ENCODE measurements at places on chromosomes 1 and 21.
A peak's percentile ranks its signal among the peaks of the same experiment; 100 is the strongest.

DNA sequence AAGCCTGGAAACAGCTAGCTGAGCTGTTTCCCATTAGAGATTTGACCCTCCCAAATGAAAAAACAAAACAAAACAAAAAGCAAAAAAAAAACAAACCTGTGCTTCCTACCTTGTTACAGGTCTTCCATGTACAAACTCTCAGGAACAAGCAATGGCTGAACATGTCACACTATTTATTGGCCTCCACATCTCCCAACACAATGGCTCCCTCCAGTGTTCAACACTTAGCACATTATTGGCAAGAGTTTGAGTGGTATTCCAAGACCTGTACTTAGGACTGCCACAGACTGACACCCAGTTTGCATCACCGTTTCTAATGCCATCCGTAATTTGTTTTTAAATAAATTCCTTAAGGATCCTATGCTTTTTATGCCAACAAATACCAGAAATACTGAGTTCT, 195.0 kb upstream of the OLFM3 start:
- DNase-seq = peak; percentile 31

DNA sequence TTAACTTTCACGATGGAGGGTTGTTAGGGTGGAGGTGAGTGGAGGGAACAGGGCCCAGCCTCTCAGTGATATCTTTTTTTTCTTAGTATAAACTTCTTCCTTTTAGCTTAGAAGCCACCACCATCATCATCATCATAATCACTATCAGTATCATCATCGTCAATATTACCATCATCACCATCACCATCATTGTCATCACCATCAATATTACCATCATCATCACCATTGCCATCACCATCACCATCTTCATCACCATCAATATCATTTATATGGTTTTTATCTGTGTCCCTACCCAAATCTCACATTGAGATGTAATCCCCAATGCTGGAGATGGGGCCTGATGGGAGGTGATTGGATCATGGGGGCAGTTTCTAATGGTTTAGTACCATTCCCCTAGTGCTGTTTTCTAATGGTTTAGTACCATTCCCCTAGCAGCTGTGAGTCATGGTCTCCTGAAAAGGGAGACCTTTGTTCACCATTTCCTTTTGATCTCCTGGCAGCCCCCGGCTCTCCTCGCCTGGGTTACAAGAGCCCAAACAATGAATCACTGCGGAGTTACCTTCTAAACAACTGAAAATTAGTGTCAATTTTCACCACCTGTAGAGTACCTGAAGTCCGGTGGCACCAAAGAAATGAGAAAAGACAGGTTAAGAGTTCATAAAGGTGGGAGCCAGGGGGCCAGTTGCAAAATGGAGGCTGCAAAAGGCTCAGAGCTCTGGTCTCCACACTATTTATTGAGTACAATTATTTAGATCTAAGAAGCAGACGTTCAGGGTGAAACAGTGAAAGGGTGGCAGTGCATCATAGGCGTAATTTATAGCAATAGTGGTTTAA, 3.1 kb upstream of the PLA2G2E start:
- no peak for DNase-seq

- no peak for DNase-seq
These were observed 9.1 kb upstream of the GPR61 start for GRCh38 chr1:109530457-109531087.

- DNase-seq = no peak
These were observed 27.2 kb downstream of the PROK1 start for GRCh38 chr1:110477967-110478640.

DNA sequence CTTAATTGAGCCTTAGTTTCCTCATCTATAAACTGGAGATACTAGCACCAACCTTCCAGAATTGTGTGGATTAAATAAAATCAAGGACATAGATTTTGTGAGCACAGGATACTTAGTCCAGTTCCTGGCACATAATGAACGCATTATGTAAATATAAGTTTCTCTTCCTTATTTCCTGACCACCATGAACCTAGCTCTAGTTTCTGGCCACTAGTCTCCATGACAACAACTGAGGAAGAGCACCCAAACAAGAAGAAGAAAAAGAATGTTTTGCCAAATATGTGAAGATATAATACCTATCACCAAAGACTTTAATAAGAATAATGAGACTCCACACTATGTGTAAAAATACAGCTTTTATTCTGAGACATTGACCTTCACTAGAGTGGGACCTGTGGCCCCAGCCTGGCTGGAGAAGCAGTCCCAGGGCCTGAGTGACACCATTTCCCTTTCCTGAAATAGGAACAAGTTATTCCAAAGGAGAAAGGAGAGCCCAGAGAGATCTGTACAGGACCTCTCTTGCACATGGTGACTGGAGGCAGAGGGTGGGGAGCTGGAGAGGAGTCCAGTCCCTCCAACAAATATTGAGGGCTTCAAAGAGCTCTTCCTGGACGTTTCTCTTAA, 940 bp upstream of the USF1 start:
- peak; percentile 27 for DNase-seq

- DNase-seq = no peak
These were observed 61.2 kb upstream of the ARHGEF16 start for GRCh38 chr1:3393024-3393986.

DNA sequence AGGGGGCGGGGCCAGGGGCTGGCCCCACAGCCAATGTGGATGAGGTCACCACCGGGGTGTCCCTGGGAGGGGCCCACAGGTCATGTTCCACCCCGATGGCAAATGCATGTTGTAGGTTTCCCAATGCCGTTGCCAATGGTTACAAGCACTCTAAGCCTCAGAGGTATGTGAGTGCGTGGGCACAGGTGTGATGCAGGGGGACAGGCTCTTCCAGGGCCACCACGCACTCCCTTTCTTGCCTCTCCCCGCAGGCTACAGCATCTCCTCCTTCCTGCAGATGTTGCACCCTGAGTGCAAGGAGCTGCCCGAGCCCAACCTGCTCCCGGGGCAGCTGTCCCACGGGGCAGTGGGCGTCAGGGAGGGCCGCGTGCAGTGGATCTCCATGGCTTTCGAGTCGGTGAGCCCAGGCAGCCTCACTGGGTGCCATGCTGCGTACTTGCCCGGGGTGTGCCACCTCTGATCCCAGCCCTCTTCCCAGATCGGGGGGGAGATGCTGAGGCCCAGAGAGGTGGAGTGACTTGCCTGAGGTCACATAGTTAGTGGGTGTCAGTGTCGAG, 52.4 kb downstream of the DISP3 start:
- DNase-seq = no peak

DNA sequence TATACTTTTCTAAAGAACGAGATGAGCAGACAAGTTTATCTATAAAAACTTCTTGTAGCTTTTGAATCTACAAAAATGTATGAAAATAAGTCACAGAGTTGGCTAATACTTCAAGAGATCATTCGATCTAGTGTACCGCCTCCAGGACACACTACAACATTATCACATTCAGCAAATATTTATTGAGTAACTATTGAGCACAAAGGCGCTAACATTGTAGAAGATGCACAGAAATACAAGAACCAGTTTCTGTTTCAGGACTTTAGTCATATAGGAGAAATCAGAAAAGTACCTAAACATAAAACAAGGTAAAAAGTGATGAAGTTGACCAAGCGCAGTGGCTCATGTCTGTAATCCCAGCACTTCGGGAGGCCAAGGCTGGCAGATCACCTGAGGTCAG, 20.6 kb downstream of the WASF2 start:
- DNase-seq = no peak

- no peak for DNase-seq
These were observed 34.2 kb upstream of the GJA5 start for GRCh38 chr1:147794570-147794969.

DNA sequence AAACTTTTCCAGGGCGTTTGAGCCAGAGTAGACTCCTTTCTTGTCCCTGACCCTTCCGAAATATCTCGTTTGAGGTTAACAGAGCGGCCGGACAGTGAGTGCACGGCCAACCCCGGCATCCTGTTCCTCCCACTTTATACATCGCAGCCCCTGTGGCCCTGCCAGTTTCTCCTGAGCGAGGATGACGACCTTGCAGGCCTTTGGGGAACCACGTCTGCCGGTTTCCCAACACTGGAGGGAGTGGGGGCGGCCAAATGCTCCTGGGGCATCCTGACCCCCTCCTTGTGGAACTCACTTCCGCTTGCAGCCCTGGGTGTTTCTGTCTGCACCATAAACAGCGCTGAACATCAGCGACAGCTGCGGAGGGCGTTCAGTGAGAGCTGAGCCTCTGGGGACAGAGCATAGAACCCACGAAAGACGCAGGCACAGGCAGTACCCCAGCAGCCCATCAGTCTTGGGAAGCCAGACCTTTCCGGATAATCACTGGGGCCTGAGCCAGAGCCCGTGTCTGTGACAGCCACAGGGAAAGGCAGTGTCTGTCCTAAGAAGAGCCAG, 4.8 kb upstream of the KCNAB2 start:
- DNase-seq = no peak

DNA sequence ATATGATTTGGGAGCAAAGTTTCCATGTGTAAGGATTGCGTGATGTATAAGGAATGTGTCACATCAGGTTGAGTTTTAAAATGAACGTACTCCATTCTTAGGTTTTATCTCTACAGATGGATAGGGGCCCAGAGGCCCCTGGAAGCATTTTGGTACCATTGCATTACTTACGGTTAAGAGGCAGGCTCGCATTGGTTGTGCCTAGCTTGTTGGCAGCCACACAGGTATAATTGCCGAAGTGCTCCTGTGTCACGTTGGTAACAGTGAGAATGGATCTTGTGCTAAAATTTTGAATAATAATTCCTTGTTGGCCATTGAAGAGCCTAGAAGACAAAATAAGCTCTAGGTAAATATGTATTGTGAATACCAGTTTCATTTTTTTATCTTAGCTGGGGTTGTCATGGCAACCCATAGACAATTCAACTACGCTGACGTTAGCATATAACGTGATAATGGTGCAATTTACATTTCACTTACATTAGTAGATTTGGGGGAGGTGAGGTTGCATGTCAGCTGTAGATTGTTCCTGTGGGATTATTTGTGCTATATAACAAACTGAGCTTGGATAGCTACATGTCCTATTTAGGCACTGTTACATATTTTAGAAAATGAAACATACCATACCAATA, 511.9 kb upstream of the ZRANB2 start:
- DNase-seq = no peak

DNA sequence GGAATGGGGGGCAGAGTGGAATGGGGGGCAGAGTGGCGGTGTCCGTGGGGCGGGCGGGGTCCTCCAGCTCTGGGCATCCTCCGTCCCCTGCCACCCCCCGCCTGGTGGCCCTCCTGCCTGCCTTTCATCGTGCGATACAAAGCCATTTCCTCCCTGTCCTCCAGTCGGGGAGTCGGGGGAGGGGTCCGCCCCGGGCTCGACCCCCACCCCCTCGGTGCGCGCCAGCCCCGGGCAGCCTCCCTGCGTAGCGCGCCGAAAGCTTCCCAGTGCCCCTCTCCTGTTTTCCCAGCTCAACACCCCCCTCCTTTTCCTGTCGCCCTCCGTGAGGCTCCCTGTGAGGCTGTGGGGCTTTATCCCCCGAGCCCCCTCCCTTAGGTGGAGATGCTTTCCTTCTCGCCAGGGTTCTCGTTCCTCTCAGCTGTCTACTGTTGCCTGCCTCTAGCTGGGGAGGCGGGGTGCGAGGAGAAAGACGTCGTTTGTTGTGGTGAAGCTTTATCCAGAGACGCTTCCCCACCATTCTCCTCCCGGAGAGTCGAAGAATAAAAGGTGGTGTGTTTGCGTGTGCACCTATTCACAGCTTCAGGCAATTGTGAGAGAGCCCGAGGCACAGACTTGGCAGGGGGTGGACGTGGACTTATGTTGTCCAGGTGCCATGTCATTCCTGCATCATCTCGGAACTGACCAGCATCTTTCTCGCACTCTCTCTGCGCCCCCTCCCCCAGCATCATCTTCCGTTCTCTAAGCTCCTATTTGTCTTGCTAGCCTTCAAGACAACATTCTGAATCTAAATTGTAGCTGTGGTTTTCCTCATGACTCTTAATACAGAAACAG, 848 bp downstream of the DNM3 start:
- peak; percentile 13 for DNase-seq

- no peak for DNase-seq
These were observed 14.2 kb upstream of the RIPK4 start for GRCh38 chr21:41781050-41781410.

- peak; percentile 6 for DNase-seq
These were observed 328.4 kb downstream of the ZP4 start for GRCh38 chr1:237562242-237562823.

- DNase-seq = no peak
These were observed 32.8 kb upstream of the IFFO2 start for GRCh38 chr1:18989176-18989799.

DNA sequence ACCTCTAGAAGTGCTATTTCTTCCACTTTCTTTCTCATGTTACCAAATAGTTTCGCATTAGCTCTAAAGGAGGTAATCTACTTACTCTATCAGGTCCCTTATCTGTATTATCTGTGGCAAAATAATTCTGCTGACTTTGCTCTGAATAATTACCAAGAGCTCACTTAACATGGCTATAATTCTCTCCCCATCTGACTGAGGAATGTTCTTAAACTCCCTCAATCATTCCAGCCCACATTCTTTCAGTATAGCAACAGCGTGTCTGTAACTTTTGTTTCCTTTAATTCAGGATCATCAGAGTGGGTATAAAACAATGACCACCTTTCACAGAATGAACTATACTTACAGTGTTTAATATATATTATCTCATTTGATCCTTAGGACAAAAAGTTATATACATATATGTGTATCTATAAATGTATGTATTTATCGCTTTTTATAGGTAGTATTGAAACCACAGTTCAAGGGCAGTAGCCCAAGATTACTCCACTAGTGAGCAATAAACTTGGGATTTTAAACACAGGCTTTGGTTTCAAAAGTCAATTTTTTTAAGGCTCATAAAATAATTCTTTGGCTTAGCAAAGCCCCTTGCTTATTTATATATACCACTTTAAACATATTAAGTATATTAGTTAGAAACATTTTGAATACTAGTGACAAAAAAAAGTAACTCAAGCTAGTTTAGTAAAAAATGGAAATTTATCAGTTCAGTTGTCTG, 36.1 kb upstream of the ST6GALNAC3 start:
- DNase-seq = no peak

GRCh38 chr1:32895325-32896215, 5.6 kb downstream of the TMEM54 start:
- DNase-seq = no peak

GRCh38 chr1:32247983-32248889, 1.2 kb downstream of the FAM167B start:
- peak; percentile 61 for DNase-seq

- no peak for DNase-seq
These were observed 7.8 kb downstream of the AHCTF1 start for GRCh38 chr1:246923900-246924299.

GRCh38 chr1:232106415-232106814, 479.8 kb downstream of the DISC1 start:
- DNase-seq = no peak

DNA sequence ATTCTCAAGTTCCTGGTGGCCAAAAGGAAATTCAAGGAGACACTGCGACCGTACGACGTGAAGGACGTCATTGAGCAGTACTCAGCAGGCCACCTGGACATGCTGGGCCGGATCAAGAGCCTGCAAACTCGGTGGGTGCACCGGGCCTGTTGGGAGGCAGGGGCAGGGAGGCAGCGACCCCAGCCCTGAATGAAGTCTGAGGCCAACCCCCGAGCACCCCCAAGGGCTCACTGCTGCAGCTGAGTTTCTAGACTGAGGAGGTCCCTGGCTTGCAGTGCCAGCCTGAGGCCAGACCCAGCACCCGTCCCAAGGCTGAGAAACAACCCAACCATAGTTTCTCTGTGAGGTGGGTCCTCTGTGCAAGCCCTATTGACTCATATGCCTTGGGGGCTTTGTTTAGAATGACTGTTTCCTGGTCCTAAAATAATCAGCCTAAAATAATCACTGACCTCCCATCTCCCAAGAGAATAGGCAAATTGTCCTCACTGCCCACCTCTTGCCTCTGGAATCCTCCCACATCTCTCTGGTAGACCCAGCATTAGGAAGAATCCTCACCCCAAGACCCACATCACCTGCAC, 27.1 kb downstream of the CITED4 start:
- DNase-seq = no peak

- no peak for DNase-seq
These were observed 3.3 kb upstream of the ELAVL4 start for GRCh38 chr1:50105433-50105832.

Measured in hematopoietic multipotent progenitor cell (in vitro differentiated cells).